ENCODE measurements at places on chromosomes 5 and 9.

GRCh38 chr9:29873579-29873978, 2300.3 kb upstream of the C9orf72 start:
- DNase-seq: no peak

- no peak for DNase-seq
These were observed 89.3 kb downstream of the FEM1C start for GRCh38 chr5:115455301-115455707.

DNA sequence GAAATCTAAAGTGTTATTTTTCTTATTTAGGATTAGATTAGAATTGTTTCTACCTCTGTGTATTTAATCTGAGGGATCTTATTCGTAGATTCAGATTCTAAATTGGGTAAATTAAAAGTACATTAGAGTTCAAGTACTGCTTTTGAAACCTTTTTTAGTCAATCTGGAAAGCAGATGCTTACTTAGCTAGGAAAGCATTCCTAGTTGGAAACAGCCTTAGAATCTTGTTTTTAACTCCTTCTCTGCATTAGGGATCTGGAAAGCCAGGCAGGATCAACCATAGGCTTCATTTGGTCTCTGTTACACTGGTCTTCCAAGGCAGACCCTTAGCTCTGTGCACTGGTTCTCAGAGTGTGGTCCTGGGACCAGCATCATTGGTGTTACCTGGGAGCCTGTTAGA, 247.4 kb downstream of the NR3C1 start:
- DNase-seq: no peak

GRCh38 chr5:22651355-22651754, 201.8 kb downstream of the CDH12 start:
- DNase-seq: no peak

- DNase-seq: peak; percentile 47
These were observed 184.2 kb downstream of the EFNA5 start for GRCh38 chr5:107486489-107486888.

- DNase-seq: no peak
These were observed 19.0 kb upstream of the CRB2 start for GRCh38 chr9:123336959-123337358.

GRCh38 chr9:34200092-34200491, 21.2 kb downstream of the UBAP1 start:
- DNase-seq: no peak

Measured in activated CD4-positive, alpha-beta T cell treated with anti-CD3 and anti-CD28 coated beads, Interleukin-2, amount 50 U/mL, for 24 hours (primary cell).